Body of pancreas (tissue), 4 donors: ENCODE measurements at places on chromosomes 11 and 22. TPM values are rescaled to one million over a fixed set of nuclear protein-coding genes. Genes with fewer than 3 reads are reported as not detected.
A peak's percentile ranks its signal among the peaks of the same experiment; 100 is the strongest.

DNA sequence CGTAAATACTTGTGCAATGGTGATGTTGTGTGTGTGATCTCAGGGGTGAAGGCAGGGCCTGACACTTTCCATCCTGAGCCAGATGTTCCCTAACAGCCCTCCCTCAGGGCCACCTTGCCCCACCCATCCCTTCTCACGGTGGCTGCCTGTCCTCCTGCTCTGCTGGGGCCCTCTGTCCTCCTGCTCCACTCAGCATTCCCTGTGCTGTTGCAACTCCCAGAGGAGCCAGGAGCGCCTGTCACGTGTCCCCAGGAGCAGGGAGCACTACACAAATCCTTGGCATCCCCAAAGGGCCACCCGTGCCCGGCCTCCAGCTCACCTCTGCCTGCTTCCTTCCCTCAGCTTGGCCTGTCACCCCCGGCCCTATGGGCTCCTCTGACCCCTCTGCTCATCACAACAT lies 10.2 kb upstream of the CSNK1E start:
- no peaks in the 10 kb centered on the region for H3K4me1 ChIP-seq
- no peak overlapping the region for H3K27ac ChIP-seq
- DNase-seq, result no peak

GRCh38 chr22:26985931-26986782 lies 328.8 kb downstream of the MIAT start:
- no peak overlapping the region for H3K27ac ChIP-seq
- no peaks in the 10 kb centered on the region for H3K27me3 ChIP-seq
- no peak for DNase-seq

DNA sequence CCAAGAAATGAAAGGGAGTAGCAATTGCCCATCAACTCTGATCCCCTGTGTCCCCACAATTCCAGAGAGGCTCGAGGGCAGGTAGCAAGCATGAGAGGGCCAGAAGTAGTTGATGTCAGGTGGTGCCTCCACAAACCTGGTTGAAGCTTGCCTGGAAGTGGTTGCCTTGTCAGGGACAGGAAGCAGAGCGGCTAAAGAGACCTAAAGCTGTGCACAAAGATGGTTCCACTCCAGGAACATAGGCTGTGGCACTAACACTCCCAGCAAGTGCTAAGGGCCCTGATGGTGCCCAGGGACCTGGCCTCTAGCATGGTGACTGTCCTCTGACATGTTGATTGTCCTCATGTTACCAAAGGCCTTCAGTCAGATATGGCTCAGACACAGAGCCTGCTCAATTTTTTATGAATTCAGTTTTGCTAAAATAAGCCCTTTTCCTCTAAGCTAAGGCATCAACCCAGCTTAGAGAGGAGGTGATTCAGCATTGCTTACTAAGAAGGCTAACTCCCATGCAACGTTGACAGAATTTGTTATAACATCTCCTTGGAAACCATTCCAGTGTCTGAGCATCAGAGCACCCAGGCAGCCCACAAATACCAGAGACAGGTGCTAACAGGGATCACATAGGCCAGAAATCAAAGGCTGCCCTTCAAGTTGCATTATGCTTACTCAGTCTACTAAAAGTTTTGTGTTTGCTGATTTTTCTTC lies 196.3 kb upstream of the ARHGAP20 start:
- no peaks in the 10 kb centered on the region for H3K27me3 ChIP-seq
- no peaks in the 10 kb centered on the region for H3K36me3 ChIP-seq
- H3K4me3 ChIP-seq, result no peak overlapping the region
- no peak overlapping the region for H3K27ac ChIP-seq
- DNase-seq, result no peak

RGL4 gene
- total RNA-seq, result not detected

- no peaks in the 10 kb centered on the region for H3K27me3 ChIP-seq
- H3K4me1 ChIP-seq, result no peaks in the 10 kb centered on the region
- no peak overlapping the region for H3K27ac ChIP-seq
- DNase-seq, result no peak
- H3K36me3 ChIP-seq, result no peaks in the 10 kb centered on the region
- H3K4me3 ChIP-seq, result no peak overlapping the region
Observed at GRCh38 chr11:84136926-84137325, 850.8 kb upstream of the CCDC90B start.

DNA sequence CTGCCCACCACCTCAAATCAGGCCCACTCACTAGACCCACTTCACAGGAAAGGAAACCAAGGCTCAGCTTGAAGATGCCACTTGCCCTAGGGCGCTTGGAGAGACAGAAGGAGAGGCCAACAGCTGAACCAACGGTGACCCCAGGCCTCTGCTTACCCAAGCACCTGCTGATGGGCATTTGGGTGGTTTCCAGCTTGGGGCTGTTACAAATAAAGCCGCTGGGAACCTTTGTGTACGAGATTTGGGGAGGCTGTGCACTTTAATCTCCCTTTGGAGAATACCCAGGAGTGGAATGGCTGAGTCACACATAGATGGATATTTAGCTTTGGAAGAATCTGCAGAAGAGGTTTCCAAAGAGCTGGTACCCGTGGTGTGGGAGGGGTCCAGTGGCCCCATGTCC lies 50.9 kb upstream of the LINC01488 start:
- no peak overlapping the region for H3K4me3 ChIP-seq
- no peak for DNase-seq
- no peaks in the 10 kb centered on the region for H3K4me1 ChIP-seq
- no peaks in the 10 kb centered on the region for H3K36me3 ChIP-seq
- no peak overlapping the region for H3K27ac ChIP-seq
- no peaks in the 10 kb centered on the region for H3K27me3 ChIP-seq

CELSR1 gene
- total RNA-seq, result 3.6 TPM

GRCh38 chr11:122179961-122180834 lies 64.2 kb upstream of the BLID start:
- DNase-seq, result no peak
- no peak overlapping the region for H3K27ac ChIP-seq
- H3K4me1 ChIP-seq, result no peaks in the 10 kb centered on the region

DNA sequence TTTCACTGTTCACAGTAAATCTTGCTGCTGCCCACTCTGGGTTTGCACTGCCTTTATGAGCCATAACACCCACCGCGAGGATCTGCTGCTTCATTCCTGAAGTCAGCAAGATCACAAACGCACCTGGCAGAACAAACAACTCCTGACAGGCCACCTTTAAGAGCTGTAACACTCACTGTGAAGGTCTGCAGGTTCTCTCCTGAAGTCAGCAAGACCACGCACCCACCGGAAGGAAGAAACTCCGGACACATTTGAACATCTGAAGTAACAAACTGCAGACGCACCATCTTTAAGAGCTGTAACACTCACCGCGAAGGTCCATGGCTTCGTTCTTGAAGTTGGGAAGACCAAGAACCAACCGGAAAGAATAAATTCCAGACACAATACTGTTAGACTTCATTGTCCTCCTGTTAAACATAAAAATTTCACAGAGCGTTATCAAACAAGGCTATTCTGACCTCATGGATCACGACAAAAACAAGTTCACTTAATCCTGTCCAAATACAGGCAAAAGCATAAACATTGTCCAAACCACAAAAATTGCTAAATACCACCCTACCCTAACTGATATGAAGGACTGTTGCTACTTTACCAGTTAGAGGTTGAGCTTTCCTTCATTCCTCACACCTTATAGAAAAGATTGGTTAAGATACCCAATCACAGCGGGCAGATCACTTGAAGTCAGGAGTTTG lies 3.0 kb upstream of the CCDC117 start:
- H3K36me3 ChIP-seq, result no peaks in the 10 kb centered on the region
- DNase-seq, result no peak
- H3K27me3 ChIP-seq, result no peaks in the 10 kb centered on the region
- H3K4me1 ChIP-seq, result peaks cover 17% of the 10 kb centered on the region
- no peak overlapping the region for H3K4me3 ChIP-seq

CCDC87 gene
- total RNA-seq, result under 0.01 TPM

ADORA2A gene
- 19.4 TPM for total RNA-seq

NPAS4 gene
- total RNA-seq, result not detected

DNA sequence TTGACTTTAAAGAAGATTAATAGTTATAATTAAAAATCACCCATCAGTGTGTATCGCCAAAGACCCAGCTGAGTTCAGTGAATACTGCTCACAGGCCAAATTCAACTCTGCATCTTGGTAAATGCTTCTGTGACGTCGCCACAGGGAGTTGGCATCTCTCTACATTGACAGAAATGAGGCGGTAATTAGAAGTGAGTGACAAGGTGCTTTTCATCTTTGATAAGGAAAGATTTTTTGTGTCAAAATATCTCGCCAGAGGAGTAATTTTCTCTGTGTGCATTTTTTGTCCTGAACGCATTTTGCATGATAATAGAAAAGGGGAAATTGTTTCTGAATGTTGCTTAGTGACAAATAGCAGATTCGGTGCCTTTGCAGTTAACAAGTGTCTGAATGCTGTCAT lies 345.8 kb downstream of the CNTN5 start:
- no peaks in the 10 kb centered on the region for H3K36me3 ChIP-seq
- H3K4me1 ChIP-seq, result no peaks in the 10 kb centered on the region

- H3K4me1 ChIP-seq, result no peaks in the 10 kb centered on the region
- no peaks in the 10 kb centered on the region for H3K36me3 ChIP-seq
- no peak for DNase-seq
- H3K27ac ChIP-seq, result no peak overlapping the region
- H3K4me3 ChIP-seq, result no peak overlapping the region
- H3K27me3 ChIP-seq, result no peaks in the 10 kb centered on the region
Observed at GRCh38 chr22:18104566-18104965, 6.0 kb upstream of the TUBA8 start.

- no peak for DNase-seq
- H3K4me1 ChIP-seq, result peaks cover 29% of the 10 kb centered on the region
- H3K27me3 ChIP-seq, result no peaks in the 10 kb centered on the region
- H3K4me3 ChIP-seq, result no peak overlapping the region
Observed at GRCh38 chr11:36375353-36376008, 79.4 kb downstream of the PRR5L start.

GRCh38 chr11:70802185-70802584 lies 403.9 kb downstream of the CTTN start:
- no peak overlapping the region for H3K27ac ChIP-seq
- H3K27me3 ChIP-seq, result no peaks in the 10 kb centered on the region
- no peak for DNase-seq
- no peaks in the 10 kb centered on the region for H3K4me1 ChIP-seq
- H3K36me3 ChIP-seq, result no peaks in the 10 kb centered on the region

GRCh38 chr11:43868852-43869567 lies 11.6 kb upstream of the ALKBH3 start:
- no peaks in the 10 kb centered on the region for H3K27me3 ChIP-seq
- H3K4me1 ChIP-seq, result no peaks in the 10 kb centered on the region
- H3K27ac ChIP-seq, result no peak overlapping the region
- H3K4me3 ChIP-seq, result no peak overlapping the region
- no peak for DNase-seq
- H3K36me3 ChIP-seq, result no peaks in the 10 kb centered on the region

GRCh38 chr11:95147364-95147905 lies 57.8 kb downstream of the ENDOD1 start:
- peak; percentile 14 for DNase-seq
- no peaks in the 10 kb centered on the region for H3K27me3 ChIP-seq
- H3K36me3 ChIP-seq, result no peaks in the 10 kb centered on the region
- no peak overlapping the region for H3K27ac ChIP-seq
- no peak overlapping the region for H3K4me3 ChIP-seq
- H3K4me1 ChIP-seq, result peaks cover 21% of the 10 kb centered on the region

- no peaks in the 10 kb centered on the region for H3K36me3 ChIP-seq
- no peak overlapping the region for H3K27ac ChIP-seq
- no peak for DNase-seq
- no peak overlapping the region for H3K4me3 ChIP-seq
- H3K4me1 ChIP-seq, result no peaks in the 10 kb centered on the region
Observed at GRCh38 chr11:87358461-87358860, 320.7 kb downstream of the TMEM135 start.

DNA sequence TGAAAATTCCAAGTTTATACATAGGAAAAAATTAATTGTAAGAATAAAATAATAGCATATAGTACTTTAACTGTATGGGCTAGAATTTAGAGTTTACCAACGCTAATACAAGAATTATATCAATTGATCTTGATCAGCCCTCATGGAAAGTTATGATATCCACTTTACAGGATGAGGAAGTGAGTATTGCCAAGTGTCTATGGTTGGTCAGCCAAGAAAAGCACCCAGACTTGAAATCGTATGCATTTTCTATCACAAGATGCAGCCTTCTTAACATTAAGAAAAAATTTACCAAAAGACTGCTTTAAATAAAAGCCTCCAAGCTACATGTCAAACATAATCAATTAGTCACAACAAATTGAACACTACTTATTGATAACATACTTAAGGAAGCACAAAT lies 53.0 kb downstream of the DDI1 start:
- DNase-seq, result no peak
- H3K4me1 ChIP-seq, result peaks cover 5% of the 10 kb centered on the region
- H3K27me3 ChIP-seq, result no peaks in the 10 kb centered on the region
- H3K27ac ChIP-seq, result no peak overlapping the region
- H3K36me3 ChIP-seq, result no peaks in the 10 kb centered on the region

GRCh38 chr11:61787928-61788491 lies 4.4 kb downstream of the TMEM258 start:
- no peaks in the 10 kb centered on the region for H3K27me3 ChIP-seq
- no peak overlapping the region for H3K27ac ChIP-seq
- no peaks in the 10 kb centered on the region for H3K36me3 ChIP-seq
- H3K4me1 ChIP-seq, result peaks cover 17% of the 10 kb centered on the region
- no peak overlapping the region for H3K4me3 ChIP-seq

DNA sequence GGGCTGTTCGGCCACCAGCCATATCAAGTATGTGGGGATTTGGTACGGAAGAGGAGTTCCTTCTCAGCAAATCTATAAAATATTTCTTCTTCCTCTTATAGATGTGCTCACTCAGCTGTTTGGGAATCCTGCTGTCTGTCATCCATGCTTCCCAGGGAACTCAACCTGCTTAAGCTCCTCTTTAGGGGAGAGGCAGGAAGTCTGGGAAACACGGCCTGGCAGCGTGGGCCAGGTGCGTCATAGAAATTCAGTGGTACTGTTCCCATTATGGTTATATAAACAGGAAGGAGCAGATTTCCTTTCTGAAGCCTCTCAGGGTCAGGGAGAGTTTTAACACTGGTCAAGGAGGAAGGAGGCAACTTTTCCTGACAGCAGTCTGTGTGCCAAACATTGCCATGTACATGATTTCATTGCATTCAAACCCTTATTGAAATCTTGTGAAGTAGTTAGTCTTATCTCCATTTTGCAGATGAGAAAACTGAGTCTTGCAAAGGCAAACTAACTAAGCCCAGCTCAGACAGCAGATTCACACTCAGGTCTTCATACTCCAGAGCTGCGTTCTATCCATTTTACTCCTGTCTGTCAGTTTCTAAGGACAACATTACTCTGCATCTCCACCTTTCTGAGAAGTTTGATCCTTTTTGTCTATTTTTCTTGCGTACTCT lies 35.4 kb upstream of the AMOTL1 start:
- no peaks in the 10 kb centered on the region for H3K27me3 ChIP-seq
- no peak overlapping the region for H3K27ac ChIP-seq
- H3K4me1 ChIP-seq, result peaks cover 22% of the 10 kb centered on the region
- no peak for DNase-seq

GRCh38 chr11:926341-926916 lies 759 bp downstream of the AP2A2 start:
- H3K27me3 ChIP-seq, result no peaks in the 10 kb centered on the region
- DNase-seq, result peak; percentile 54
- peak overlapping the region; percentile 72 for H3K4me3 ChIP-seq
- peaks cover 29% of the 10 kb centered on the region for H3K4me1 ChIP-seq

BANF1 gene
- 44.4 TPM for total RNA-seq

SPTBN2 gene
- total RNA-seq, result 52.1 TPM

TMEM86A gene
- 5.6 TPM for total RNA-seq

- no peak overlapping the region for H3K27ac ChIP-seq
- H3K36me3 ChIP-seq, result no peaks in the 10 kb centered on the region
- H3K4me3 ChIP-seq, result no peak overlapping the region
Observed at GRCh38 chr22:30187529-30188407, 58.8 kb downstream of the LIF start.
